ENCODE measurements at places on chromosomes 11 and 22.

- no peak for DNase-seq
Measured at GRCh38 chr22:36330655-36331305, 57.0 kb downstream of the MYH9 start.

DNA sequence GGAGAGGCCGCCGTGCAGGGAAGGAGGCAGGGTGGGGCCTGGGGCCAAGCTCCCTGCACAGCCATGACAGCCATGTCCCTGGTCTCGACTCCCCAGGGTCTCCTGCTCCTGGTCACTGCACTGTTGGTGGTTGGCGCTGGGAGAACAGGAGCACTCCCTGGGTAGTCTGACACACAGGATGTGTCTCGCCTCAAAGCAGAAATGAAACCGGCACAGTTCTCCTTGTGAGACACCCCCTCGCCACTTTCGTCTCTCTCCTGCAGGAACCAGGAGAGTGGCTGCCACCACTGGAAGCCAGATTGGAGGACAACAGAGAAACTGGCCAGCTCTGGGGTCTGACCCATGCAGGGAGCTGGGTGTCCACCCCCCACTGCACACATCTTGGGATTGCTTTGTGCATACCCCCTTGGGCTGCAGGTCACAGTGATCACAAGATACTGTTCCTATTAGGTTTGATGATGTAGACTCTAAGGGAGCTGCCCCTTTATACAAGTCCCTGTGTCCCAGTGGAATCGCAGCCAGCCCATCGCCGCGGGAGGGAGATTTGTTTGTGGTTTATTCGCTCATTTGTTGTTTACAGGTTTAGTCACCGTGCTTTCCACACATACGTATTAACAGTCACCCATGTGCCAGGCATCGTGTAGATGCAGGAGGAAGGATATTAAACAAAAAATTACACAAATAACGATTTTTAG, 27.0 kb upstream of the YWHAH start:
- DNase-seq = peak; percentile 27

- no peak for DNase-seq
Measured at GRCh38 chr11:65857500-65857852, 504 bp downstream of the CFL1 start.

- DNase-seq = no peak
Measured at GRCh38 chr11:47409440-47410369, 1.3 kb downstream of the SLC39A13 start.

GRCh38 chr11:131534611-131535010, 164.2 kb downstream of the NTM start:
- no peak for DNase-seq

DNA sequence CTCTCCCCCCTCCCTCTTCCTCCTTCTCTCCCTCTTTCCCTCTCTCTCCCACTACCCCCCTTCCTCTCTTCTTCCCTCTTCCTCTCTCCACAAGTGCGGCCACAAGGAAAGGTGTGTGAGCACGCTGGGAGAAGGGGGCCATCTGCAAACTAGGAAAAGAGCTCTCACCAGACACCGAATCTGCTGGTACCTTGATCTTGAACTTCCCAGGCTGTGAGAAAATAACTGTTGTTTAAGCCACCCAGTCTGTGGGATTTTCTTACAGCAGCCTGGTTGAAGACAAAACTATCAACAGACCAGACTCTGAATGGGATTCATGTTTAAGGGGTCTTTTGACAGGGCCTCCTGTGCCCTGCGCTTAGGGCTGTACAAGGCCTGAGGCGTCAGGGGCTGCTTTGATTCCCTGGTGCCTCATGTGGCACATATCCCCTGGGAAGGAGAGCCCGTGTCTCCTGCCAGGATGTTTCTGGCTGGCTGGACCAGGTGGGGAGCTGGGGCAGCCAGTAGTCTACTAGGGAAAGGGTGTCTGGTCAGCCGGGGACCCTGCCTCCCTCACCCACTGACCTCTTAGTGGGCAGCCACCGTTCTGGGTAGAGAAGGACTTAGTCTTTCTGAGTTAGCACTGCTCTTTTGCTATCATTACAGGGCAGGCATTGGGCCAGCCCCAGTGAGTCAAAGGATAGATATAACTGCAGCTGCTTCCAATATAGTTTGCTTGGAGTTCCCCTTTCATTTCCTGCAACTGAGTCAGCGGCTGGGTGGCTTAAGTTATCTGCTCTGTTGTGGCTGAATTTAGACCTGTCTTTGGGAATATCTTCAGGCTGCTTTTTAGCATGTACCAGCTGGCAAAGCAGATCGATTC, 6.2 kb downstream of the PANX1 start:
- DNase-seq = peak; percentile 57

DNA sequence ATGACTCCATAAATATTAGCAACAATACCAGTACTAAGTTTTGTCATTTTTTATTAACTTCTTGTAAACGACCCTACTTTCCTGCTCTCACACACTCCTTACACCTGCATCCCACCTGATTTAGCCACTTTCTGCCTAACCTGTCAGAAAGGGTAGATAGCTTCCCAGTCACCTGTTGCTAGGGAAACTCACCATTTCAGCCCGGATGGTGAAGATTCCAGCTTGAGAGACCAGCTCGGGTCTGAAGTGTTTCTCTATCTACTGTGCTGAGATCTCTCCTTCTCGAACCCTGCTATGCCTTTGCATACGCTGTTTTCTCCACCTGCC, at the start of gene PARVG:
Gene PARVG (plus strand): TSS at position 220 of the 327 bp plus-strand sequence. CDS start 2,405 bp downstream, outside the sequence.
- no peak for DNase-seq

DNA sequence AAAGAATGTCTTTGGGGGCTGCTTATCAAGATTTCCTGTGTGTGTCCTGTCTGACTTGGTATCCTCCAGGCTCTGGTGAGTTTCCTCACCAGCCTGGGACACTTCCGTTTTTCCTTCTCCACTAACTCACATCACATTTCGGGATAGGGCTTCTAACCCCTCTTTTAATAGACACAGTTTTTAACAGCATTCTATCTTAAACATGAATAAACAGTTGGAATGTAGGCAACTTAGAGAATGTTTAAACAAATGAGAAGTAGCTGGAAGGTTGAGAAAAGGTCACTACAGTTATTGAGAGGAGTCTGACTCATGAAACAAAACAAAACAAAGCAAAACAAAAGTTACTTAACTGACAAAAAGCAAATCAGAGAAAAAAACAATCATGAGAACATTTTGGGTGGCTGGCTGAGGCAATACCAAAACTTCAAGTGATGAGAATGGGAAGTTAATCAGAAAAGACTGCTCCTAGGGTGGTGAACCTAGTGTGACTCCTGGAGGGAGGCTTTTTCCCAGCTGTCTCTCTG, 64.7 kb upstream of the CTSC start:
- no peak for DNase-seq

- peak; percentile 49 for DNase-seq
Measured at GRCh38 chr11:45964911-45965389, 42.5 kb downstream of the LARGE2 start.

DNA sequence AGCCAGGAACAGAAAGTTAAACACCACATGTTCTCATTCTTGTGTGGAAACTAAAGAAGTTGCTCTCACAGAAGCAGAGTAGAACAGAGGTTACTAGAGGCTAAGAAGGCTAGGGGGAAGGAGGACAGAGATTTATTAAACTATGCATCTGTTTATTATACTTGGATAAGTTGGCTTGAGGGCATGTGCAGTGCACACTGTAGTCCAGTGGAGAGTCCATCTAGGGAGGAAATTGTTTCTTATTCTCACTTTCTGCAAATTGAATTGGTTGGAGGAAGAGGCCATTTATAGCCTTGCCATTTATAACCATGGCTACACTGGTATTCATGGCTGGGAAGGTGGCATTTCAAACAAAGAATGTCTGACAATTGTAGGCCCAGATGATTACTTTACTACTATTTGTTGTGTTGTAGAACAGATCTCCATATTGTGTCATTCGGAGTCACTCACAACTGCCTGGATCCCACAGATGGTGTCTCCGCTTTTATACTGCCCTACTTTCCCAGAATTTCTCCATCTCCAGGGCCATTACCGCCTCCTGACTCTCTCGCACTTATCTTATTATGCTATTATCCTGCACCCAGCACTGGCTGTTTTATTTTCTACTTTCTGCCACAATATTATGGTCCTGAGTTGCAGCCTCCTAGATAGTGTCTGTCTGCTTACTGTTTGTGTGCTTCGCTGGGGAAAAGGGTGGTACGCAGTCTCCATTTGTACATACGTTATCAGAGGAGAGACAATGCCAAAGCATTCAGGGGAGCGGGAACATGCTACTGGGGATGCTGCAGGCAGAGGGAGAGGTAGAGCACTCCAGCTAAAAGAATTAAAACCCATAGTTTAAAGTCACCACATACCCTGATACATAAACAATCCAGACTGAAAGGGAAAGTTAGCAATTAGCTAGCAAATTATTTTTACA, 169.3 kb upstream of the BLID start:
- DNase-seq = no peak

- no peak for DNase-seq
Measured at GRCh38 chr11:123264431-123264780, 69.4 kb upstream of the CLMP start.

DNA sequence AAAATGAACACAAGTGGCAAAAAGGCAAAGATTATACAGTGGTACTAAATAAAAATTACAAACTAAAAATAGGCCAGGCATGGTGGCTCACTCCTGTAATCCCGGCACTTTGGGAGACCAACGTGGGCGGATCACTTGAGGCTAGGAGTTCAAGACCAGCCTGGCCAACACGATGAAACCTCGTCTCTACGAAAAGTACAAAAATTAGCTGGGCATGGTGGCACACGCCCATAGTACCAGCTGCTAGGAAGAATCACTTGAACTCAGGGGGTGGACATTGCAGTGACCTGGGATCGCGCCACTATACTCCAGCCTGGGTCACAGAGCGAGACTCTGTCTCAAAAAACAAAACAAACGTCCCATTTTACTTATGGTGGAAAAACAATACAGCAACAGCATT, 24.5 kb downstream of the ZNF280B start:
- DNase-seq = no peak

DNA sequence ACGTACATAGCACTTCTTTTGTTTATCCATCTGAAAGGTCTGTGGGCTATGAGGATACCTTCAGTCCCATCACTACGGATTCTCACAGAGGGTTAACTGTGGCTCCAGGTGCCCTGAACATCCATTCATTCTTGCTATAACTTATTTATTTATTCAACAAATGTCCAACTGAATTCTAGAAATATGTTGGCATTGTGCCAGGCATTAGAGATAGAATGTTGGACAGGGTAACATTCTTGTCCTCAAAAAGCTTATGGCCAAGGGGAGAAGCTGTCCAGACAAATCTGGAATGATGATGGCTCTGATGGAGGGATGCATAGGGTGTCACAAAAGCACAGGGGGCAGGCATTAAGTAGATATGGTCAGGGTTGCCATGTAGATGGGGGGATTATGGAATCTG, 8.4 kb downstream of the OLFML1 start:
- no peak for DNase-seq

DNA sequence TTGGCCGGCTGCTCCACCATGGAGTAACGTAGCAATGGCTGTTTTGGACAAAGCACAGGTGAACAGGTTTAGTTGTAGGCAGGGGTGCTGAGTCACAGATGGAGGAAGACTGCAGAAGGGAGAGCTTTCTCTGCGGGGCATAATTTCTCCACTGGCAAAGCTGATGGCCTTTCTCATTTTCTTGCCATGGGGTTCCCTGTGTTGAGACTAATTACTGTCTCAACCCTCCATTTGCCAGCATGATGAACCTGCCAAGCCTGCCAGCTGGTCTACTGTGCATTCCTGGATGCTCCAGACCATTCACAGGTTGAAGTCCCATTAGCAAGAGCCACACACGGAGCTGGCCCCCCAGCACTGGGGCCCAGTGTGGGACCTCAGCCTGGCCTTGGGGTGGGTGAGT, 202.4 kb downstream of the BARX2 start:
- no peak for DNase-seq

DNA sequence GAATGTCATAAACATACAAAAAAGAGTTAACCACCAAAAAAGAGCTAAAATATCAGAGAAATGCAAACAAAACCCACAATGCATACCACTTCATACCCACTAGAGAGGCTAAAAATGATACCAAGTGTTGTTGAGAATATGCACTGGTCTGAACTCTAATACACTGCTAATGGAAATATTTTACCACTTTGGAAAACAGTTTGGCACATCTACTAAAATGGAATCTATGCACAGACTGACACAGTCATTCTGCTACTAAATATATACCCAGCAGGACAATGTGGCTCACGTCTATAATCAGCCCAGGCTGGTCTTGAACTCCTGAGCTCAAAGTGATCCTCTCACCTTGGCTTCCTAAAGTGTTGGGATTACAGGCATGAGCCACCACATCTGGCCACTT, 18.0 kb downstream of the MAPK1 start:
- no peak for DNase-seq

DNA sequence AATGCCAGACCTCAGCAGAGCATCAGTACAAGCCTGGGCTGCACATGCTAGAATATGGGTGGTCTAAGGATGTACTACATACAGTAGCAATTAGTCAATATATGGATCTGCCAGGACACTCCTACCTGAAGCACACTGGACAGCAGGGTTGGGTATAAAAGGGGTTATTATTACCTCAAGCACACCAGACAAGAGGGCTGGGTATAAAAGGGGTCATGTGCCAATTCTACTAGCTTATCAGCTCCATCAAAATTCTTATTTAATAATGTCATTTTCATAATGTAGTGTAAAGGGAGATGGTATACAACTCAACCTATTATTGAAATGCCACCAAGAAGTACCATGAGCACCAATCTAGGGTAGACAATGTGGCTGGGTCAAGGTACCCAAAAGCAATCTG, 44.7 kb upstream of the PRODH start:
- DNase-seq = no peak

- DNase-seq = no peak
Measured at GRCh38 chr11:126011265-126011664, 51.4 kb downstream of the CDON start.

Measured in activated T-cell treated with anti-CD3 and anti-CD28 coated beads, Interleukin-2, amount 50 U/mL, for 48 hours (primary cell).